NCI-H82 (cell line): ENCODE measurements at places on chromosomes 5 and 9.
A peak's percentile ranks its signal among the peaks of the same experiment; 100 is the strongest.

DNA sequence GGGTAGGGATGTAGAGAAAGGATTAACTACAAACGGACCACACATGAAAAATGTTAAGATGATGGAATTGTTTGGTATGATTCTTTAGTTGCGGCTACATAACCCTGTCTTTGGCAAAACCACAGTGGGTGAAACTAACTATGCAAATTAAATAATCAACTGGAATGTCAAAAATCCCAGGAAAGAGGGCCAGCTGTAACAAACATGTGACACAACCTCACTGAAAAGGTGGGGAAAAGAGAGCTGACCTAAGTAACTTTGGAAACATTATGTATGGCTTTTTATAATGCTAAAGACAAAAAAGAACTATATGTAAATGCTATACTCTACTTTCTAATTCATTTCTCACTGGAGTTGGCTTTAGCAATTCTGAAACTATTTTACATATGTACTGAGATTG is 252.0 kb downstream of the MRPS30 start:
- DNase-seq, result no peak

DNA sequence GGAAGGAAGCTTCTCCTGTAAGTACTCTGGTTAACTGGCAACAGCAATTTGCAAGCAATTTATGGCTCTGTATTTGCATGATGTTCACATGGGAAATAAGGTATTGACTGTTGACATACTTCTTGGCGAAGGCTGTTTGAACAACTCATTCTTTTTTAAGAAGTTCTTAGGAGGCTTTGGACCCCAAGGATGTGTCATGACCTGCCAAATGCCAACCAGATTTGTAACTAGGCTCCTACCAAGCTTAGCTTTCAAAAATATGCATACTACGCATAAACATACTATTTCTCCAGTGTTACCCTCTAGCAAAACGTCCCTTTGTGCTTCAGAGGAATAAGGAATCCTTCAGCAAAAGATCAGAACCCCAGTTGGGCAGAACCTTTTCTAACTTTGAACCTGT is 165.2 kb upstream of the MSX2 start:
- DNase-seq, result no peak

DNA sequence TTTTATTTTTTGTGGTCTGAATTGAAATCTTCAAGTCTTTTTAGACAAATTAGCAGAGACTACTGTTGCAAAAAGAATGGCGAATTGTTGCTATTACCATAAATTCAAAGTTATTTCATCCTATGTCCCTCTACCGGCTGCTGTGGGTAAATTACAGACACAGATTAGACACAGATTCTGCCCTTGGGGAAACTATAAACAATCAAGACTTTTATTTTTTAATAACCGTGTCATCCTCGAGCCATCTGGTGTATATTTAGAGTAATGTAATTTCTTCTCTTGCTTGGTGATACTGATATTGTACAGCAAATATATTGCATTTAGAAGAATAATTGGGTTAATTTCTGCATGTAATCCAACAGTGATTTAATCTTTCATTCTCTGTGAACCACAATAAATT is 228.0 kb upstream of the ADAMTSL1 start:
- DNase-seq, result no peak

DNA sequence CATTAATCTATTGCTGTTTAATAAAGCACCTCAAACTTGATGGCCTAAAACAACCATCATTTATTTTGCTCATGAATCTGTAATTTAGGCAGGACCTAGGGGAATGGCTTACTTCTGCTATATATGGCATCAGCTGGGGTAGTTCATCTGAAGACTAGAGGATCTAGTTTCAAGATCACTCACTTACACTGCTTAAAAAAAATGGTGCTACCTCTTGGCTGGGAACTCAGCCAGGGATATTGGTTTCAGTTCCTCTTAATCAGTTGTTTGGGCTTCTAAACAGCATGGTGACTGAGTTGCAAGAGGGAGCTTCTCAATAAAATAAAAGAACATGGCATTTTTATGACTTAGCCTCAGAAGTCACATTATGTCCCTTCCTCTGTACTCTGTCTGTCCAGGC is 142.0 kb downstream of the FAM114A2 start:
- DNase-seq, result peak; percentile 44

GRCh38 chr5:179887802-179888201 is 19.9 kb downstream of the TBC1D9B start:
- DNase-seq, result no peak

GRCh38 chr5:126383246-126383645 is 40.0 kb upstream of the GRAMD2B start:
- no peak for DNase-seq

- DNase-seq, result no peak
These were observed 14.3 kb downstream of the CD180 start for GRCh38 chr5:67182301-67182790.

DNA sequence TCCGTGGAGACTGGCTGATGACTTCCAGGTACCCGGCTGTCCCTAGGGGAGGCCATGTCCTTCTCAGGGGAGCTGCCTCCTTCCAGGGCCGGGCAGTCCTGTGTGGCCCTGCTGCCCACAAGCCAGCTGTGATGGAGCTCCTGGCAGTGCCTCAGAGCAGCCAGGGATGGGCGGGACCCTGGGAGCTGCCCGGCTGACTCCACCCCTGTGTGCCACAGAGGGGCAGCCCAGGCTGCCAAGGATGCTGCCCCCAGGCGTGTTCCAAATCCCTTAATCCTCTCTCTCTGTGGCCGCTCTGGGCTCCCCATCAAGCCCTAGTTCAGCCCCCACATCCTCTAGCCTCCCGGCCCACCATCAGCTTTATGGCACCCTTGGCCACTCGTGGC is 7.0 kb upstream of the SCGB3A1 start:
- no peak for DNase-seq
